Activated CD8-positive, alpha-beta T cell treated with anti-CD3 and anti-CD28 coated beads for 36 hours (primary cell): ENCODE measurements at places on chromosomes 1 and 21. TPM values are rescaled to one million over a fixed set of nuclear protein-coding genes. Genes with fewer than 3 reads are reported as not detected.

DNA sequence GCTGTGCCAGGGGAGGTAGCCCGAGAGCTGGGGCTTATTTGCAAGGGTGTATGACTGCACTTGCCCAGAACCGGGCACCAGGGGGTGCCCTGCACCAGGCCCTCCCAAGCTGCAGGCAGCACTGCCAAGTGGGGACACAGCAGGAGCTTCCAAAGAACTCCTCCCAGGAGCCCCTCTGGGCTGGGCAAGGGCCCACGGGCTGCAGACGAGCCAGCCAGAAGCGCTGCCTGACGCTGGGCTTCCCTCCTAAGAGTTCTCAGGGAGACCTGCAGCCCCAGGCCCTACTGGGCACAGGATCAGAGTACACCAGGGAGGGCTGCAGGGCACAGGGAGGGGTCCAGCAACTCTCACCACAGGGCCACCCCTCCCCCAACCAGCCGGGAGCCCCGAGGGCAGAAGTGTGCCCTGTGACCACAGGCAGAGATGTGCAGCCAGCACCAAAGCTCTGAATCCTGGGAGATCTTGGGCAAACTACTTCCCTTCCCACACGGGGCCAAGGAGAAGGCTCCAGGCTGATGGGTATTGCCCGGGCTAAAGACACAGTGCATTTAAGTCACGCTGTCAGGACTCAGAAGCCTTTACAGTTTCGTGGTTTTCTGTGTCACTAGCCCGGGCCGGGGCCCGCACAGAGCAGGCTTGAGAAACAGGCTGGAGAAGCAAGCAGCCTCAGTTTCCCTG lies 63.4 kb downstream of the KCNAB2 start:
- no peak overlapping the region for H3K27ac ChIP-seq
- no peak overlapping the region for H3K4me3 ChIP-seq
- peaks cover 14% of the 10 kb centered on the region for H3K27me3 ChIP-seq
- peak; percentile 69 for DNase-seq
- no peaks in the 10 kb centered on the region for H3K36me3 ChIP-seq

- no peaks in the 10 kb centered on the region for H3K36me3 ChIP-seq
- H3K27ac ChIP-seq = peak overlapping the region; percentile 0
Observed at GRCh38 chr1:21933397-21934248, 3.5 kb downstream of the HSPG2 start.

DNA sequence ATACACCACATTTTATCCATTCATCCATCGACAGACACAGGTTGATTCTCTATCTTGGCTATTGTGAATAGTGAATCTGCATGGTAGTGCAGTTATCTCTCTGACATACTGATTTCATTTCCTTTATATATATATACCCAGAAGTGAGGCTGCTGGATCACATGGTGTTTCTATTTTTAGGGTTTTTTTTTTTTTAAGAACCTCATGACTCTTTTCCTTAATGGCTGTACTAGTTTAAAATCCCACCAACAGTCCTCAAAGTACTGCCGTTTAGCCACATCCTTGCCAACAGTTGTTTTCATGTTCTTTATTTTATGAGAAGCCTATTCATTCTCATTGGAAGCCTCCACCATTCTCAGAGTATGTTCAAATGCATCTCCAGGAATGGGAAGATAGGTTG lies 258.7 kb upstream of the SNX7 start:
- H3K4me3 ChIP-seq = no peak overlapping the region
- no peak for DNase-seq
- H3K27ac ChIP-seq = no peak overlapping the region
- H3K36me3 ChIP-seq = no peaks in the 10 kb centered on the region
- H3K4me1 ChIP-seq = peaks cover 10% of the 10 kb centered on the region

DNA sequence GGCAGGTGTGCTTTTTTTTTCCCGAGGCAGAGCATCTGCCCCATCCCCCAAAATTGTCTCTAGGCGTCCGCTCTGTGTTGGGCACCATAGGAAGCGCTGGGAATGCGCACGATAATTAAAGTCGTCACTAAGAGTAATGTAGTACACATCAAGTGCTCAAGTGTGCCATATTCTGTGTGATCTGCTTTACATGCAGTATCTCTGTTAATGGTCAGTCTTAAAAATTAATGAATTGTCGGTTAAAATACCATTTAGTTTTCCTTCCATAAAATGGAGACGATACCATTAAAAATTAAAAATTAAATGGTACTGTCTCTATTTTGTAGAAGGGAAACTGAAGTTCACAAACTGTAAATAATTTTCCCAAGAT lies 544 bp upstream of the CCT8 start:
- H3K4me1 ChIP-seq = peaks cover 58% of the 10 kb centered on the region
- DNase-seq = no peak
- H3K36me3 ChIP-seq = peaks cover 32% of the 10 kb centered on the region
- H3K27ac ChIP-seq = peak overlapping the region; percentile 99
- H3K4me3 ChIP-seq = peak overlapping the region; percentile 100
- no peaks in the 10 kb centered on the region for H3K27me3 ChIP-seq

The SLC30A2 gene
- total RNA-seq = not detected

DNA sequence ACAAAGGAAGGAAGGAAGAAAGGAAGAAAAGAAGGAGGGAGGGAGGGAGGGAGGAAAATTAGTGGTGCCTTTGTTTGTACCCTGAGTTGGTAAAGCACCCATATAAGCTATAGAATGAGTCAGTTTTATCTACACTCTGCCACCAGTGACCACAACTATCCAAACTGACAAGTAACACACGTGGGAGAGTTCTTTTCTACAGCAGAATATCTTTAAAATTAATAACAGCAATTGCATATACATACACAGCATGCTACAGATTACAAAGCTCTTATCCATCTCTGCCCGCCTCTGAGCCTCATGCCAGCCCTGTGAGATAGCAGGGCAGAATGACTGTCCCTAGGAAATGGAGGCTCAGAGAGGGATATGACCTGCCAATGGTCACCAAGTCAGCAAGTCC lies 20.3 kb downstream of the CDCP2 start:
- H3K4me3 ChIP-seq = no peak overlapping the region
- no peak overlapping the region for H3K27ac ChIP-seq
- H3K36me3 ChIP-seq = no peaks in the 10 kb centered on the region
- no peaks in the 10 kb centered on the region for H3K27me3 ChIP-seq
- no peaks in the 10 kb centered on the region for H3K4me1 ChIP-seq
- DNase-seq = no peak

The PFKFB2 gene
- 3.5 TPM for total RNA-seq

The IL24 gene
- total RNA-seq = 0.54 TPM

The KCNK1 gene
- not detected for total RNA-seq
